ENCODE measurements at places on chromosomes 2 and 18. TPM values are rescaled to one million over a fixed set of nuclear protein-coding genes. Genes with fewer than 3 reads are reported as not detected.

Gene ATP6V1C2
- 0.09 TPM for total RNA-seq

DNA sequence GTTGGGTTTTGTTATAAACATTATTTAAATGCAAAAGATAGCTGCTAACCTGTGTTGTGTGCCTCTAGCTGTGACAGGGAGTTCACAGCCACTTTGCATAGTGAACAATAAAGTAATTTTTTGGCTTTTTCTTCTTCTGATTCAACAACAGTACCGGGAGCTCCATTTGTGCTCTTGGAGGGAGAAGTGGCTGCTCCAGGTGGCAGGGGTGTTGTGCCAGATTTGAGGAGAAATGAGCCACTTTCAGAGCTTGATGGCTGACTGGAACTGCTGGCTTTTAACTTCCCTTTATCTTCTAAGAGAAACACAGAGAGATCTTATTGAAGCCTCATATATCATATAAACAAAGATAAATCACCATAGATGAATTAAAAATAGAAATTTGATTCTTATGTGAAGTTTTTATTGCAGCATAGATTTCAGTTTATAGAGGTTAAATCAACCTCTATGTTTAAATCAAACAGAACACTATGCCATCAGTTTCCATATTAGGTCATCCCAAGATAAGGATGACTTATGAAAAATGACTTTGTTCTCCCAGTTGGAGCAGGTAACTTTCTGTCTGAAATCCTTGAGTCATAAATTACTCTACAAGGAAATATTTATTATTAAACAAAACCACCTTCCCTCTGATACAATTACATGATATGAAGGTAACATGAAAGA is 182.0 kb upstream of the SESTD1 start:
- no peak for DNase-seq
- no peaks in the 10 kb centered on the region for H3K36me3 ChIP-seq
- H3K4me1 ChIP-seq: peaks cover 46% of the 10 kb centered on the region
- no peak overlapping the region for H3K4me3 ChIP-seq
- H3K27ac ChIP-seq: peak overlapping the region; percentile 82
- H3K27me3 ChIP-seq: no peaks in the 10 kb centered on the region

DNA sequence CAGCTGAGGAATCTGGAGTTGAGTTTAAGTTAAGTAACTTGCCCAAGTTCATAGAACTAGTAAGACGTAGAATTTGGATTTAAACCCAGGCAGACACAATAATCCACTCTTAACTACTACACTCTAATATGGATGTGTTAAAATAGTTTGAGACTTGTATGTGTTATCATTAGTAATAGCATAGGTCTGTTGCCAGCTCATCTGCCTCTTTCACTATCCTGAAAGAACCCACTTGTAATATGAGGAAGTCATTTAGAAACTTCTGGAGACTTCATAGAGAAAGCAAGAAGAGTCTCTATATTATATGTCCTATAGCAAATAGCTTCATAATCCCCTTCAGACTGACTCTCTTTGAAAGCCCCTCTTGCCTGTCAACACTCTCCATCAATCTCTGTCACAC is 43.0 kb upstream of the ACADL start:
- H3K36me3 ChIP-seq: no peaks in the 10 kb centered on the region
- no peak for DNase-seq
- no peak overlapping the region for H3K27ac ChIP-seq
- no peaks in the 10 kb centered on the region for H3K4me1 ChIP-seq
- H3K27me3 ChIP-seq: peaks cover 14% of the 10 kb centered on the region

DNA sequence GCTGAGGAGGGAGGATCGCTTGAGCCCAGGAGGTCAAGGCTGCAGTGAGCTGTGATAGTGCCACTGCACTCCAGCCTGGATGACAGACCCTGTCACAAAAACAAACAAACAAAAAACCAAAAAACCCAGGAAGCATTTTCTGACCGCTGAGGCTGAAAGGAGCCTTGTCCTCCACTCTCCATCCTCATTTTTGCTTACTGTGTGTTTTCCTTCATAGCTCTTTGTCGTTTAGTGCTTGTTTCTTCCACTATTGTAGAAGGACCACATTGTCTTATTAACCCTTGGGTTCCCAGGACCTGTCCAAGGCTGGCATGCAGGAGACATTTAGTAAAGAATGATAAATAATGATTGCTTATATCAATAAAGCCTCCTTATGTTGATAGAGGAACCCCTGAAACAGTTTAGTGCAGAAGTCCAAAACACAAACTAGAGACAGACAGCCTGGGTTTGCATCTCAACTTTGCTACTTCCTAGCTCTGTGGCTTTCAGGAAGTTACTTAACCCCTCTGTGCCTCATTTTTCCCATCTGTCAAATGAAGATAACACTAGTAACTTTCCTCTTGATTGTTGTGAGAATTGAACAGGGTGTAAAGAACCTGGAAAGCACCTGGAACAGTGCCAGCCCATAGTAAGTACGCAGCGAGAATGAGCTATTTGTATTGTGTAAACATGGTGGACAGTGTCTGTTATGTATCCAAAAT is 126.0 kb downstream of the LPIN1 start:
- H3K36me3 ChIP-seq: no peaks in the 10 kb centered on the region
- peak; percentile 17 for DNase-seq
- peaks cover 7% of the 10 kb centered on the region for H3K4me1 ChIP-seq
- no peak overlapping the region for H3K4me3 ChIP-seq
- H3K27ac ChIP-seq: no peak overlapping the region

DNA sequence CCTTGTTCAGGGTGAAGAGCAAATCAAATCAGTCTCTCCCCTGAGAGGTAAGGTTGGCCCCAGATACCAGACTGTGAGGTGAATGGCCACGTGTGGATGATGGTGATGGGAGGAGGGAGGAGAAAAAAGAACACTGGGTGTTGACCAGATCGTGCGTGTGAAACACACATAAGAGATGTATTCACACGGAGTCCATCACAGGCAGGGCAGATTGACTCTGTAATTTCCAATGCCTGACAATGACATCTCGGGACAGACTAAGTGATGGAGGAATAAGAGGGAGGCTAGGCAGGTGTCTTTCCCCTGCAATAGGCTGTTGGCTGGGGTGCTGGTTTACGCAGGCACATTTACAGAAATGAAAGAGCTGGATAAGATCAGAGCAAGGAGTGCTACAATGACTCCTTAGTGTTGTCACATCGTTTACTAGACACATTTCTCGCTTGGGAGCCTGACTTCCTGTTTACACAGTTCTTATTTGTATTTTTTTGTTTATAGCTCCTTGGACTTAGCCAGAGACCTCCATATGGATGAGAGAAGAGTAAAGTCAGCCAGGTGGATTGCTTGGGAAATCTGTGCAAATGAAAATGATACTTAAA is 43.1 kb downstream of the CPO start:
- no peaks in the 10 kb centered on the region for H3K36me3 ChIP-seq
- no peak overlapping the region for H3K4me3 ChIP-seq
- H3K4me1 ChIP-seq: peaks cover 17% of the 10 kb centered on the region
- H3K27ac ChIP-seq: no peak overlapping the region

DNA sequence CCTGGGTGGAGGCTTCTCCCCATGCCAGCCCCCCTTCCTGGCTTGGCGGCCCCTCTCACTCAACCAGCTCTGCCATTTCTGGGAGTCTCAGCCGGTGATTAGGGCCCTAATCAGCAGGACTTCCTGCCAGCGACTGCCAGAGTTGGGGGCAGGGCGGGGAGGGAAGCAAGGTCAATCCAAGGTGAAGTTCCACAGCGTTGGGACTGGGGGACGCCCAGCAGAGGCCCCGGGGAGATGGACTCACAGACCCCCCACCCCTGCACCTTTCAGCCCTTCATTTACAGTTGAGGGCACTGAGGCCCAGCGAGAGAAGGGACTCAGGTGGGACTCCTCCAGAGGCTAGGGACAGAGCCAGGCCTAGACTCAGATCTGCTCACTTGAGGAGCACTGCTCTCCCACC is 65.3 kb downstream of the TNS1 start:
- peak overlapping the region; percentile 88 for H3K27ac ChIP-seq
- no peaks in the 10 kb centered on the region for H3K27me3 ChIP-seq
- no peak for DNase-seq

DNA sequence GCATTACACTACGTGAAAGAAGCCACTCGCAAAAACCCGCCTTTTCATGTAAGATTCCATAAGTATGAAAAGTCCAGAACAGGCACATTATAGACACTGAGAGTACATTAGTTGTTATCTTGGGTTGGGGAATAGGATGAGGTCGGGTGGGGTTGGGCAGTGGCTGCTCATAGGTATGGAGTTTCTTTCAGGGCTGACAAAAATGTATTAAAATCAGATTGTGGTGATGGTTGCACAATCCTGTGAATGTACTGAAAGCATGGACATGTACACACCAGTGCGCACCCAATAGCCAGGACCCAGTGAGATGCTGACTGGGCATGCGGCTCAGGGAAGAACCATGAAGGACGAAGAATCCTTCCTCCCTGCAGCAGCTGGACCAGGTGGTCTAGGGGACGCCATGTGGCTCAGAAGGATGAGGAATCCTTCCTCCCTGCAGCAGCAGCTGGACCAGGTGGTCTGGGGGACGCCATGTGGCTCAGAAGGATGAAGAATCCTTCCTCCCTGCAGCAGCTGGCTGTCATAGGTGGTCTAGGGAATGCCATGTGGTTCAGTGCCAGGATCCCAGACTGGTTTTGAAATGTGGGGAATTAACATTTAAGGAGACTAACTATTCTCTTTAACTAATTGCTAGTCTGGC is 50.1 kb downstream of the MBP start:
- H3K27me3 ChIP-seq: peaks cover 12% of the 10 kb centered on the region
- H3K36me3 ChIP-seq: no peaks in the 10 kb centered on the region
- DNase-seq: no peak
- H3K4me3 ChIP-seq: no peak overlapping the region
- H3K4me1 ChIP-seq: peaks cover 32% of the 10 kb centered on the region

GRCh38 chr2:189862751-189863150 is 78.5 kb downstream of the PMS1 start:
- no peak for DNase-seq
- H3K4me1 ChIP-seq: no peaks in the 10 kb centered on the region
- H3K4me3 ChIP-seq: no peak overlapping the region
- no peaks in the 10 kb centered on the region for H3K27me3 ChIP-seq
- peaks cover 27% of the 10 kb centered on the region for H3K36me3 ChIP-seq
